ENCODE measurements at places on chromosomes 11 and 22.
A peak's percentile ranks its signal among the peaks of the same experiment; 100 is the strongest.

DNA sequence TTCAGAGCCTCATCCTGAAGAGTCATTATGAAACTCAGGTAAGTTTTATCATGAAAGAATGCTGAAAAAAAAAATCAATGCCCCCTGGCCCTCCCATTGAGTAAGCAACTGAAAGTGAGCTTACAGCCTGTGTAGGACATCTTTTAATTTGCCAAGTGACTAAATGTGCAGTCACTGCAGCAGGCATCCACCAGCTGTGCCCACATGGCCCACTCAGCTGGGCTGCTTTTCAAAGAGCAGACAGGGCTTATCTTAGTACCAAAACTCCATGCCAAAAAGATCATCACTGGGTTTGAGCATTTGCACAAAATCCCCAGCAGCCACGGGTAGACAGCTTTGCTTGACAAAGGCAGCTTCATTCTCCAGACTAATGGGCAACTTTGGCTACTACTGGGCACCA, 709.7 kb downstream of the NTM start:
- DNase-seq: no peak

- no peak for DNase-seq
These were observed 5.8 kb downstream of the UBASH3B start for GRCh38 chr11:122661182-122661945.

DNA sequence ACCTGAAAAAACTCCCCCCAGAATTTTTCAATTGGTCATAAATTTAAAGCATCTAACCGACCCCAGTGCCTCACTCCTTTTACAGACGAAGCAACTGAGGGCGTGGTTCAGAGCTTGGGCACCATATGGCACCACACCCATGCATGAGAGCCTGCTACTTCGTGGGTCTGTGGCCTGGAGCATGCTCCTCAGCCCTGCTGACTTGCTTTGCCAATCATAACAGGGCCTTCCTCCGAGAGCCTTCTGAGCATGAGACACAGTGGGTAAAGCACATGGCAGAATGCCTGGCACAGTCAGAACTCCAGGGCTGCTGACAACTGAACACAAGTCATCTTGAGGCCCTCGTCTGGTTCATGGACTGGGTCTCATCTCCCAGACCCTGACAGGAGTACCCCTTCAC, 33.3 kb downstream of the HIRA start:
- DNase-seq: no peak

DNA sequence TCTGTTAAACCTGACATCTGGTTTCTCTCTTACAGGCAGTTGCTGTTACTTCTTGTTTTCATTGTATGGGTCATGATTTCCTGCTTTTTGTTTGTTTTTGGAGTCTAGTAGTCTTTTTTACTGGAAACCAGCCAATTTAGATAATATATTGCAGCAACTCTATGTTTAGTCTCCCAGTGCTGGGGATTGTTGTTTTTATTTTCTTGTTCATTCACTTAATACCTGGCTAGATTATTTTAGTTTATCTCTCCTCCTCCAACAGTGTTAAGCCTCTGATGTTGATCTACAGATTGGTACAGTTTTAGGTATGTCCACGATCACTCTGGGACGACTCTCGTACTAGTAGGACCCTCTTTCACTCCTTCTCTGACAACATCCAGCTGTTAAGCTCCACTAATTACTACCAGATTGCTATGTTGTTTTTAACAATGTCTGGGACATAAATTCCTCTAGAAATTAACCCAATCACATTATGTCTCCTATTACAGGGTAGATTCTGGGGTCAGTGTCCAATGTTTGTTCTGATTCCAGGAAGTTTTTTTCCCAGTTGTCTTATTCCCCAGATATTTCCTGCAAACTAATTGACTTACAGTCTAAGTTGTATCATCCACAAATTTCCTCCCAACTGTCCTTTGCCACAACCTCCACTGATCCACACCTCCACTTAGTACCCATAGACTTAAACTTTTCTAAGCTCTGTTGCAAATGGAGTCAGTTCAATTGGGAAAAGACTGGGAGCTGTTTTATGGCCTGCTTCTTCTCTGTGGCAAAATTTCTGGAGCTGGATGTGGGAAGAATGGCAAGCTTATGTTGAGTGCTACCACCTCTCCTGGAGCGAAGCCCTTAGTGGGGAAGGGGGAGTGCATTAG, 1280.6 kb upstream of the CNTN5 start:
- no peak for DNase-seq

DNA sequence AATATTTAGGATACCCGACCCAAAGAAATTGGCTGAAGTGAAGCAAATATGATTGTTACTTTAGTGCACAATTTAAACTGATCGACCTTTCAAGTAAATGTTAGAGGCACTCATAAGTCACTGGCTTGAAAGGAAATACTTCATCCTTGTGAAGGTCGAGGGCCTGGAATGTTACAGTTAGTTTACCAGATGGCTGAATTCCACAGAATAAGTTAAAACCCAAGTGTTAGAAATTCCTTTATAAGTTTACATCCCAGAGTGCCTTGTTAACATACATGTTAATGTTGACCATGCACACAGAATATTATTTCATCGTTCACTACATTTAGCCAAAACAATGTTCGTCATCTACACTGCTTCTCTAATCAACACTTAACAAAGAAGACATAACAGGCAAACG, 235.5 kb upstream of the ANO3 start:
- DNase-seq: no peak

GRCh38 chr11:108221371-108221770, 1.1 kb downstream of the NPAT start:
- no peak for DNase-seq

DNA sequence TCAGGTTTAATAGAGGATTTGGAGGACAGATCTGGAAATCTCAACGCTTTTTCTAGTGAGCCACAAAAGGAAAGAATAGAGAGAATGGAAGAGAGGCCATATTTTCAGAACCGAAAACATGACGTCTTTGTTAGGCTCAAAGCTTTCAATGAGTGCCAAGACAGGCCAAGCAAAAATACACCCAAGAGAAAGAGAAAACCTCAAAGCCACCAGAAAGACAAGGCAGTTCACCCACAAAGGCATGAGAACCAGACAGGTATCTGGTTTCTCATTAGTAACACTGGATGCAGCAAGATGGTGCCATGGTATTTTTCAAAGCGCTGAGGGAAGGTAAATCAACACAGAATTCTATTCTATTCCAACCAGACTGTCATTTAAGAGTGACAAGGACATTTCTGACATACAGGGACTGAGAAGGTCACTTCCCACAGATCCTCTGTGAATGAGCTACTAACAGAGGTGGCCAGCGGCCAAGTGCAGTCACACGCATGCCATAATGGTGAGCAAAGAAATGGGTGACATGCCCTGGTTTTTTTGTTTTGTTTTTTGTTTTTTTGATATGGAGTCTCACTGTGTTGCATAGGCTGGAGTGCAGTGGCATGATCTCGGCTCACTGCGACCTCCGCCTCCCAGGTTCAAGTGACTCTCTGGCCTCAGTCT, 41.9 kb downstream of the TOLLIP start:
- DNase-seq: no peak

DNA sequence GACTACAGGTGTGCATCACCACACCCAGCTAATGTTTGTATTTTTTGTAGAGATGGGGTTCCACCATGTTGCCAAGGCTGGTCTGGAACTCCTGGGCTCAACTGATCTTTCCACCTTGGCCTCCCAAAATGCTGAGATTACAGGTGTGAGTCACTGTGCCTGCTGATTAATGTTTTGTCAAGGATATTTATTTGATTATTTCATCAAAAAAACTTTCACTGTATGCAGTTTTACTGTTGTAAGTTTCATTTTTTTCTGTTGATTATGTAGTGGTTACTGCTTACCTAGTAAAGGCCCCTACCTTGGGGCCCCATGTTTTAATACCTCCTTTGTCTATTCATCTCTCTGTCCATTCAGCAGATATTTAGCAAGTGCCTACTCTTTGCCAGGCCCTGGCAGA, 16.7 kb upstream of the FAM168A start:
- no peak for DNase-seq

DNA sequence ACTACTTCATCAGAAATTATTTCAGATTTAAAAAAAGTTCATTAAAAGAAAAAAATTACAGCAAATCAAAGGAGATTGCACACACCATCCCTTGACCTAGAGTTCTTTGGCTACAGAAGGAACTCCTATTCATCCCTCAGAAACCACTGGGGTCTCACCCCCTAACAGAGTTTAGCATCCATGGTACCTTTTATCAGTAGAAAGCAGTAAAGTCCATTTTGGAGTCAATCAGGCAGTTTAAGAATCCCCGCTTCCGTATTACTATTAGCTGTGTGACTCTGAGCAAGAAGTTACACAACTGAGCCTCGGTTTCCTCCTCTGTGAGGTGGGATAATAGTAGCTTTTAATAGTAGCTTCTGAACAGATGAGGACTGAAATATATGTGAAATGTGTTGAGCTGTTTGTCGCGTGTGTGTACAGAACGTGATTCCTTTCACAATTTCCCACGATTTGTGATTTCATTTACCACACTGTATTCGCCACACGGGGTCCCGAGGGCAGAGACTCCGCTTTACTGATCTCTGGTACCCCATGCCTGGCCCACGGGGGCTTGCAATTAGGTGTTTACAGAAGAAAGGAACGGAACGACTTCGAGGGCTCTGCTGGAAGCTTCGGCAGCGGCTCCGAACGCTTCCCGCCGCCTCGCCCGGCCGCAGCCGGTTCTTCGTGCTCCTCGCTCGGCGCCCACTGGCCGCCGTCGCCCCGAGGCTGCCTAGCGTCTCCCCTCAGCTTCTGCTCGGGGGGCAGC, 72.5 kb upstream of the ZBED5 start:
- peak; percentile 51 for DNase-seq

DNA sequence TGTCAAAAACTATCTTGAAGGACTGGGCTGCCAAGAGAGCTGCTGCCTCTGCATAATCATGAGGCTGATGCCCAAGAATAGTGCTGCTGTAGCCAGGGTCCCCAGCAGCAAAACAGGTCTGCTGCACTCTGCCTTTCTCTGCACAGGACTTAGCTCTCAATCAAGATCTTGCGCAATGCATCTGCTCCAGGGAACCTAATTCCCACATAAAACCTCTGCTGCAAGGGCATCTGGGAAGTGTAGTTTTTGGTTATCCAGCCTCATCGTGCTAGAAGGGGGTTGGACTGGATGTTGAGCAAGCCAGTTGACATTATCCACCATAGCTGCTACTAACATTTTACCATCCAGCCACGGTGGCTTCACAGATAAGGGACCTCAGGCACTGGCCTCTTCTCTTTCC, 192.7 kb downstream of the C11orf91 start:
- DNase-seq: peak; percentile 8

DNA sequence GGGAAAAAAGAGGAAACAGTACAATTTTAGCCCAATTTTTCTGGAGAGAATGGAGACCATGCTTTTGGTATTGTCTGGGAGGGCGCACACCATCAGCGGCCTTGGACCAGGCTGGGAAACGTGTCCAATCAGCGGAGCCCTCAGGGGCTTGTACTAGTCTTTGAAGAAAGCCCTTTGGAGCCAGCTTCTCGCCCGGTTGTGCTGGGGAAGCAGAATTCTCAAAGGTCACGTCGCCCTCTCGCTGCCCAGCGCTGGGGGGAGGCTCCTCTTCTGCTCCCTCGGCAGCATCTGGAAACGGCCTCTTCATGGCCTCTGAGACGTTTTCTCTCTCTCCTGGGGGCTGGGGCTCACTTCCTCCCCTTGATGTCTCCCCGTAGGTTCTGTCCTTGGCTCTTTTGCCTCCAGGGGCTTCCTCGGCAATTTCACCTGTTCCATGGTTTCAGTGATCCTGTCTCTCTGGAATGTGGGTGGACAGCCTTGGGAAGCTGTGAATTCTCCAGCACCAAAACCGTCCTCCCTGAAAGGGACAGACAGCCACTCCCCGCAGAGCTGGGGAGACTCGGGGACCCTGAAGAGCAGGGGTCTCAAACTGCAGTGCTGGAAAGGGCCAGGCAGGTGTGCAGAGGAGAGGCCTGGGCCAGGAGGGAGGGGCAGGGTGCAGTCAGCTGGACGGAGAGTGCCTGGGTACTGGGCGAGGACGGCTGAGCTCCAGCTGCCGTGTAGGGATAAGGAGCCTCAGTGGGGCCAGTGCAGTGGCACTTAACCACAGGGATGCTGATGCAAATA, 80.2 kb downstream of the RPS6KA4 start:
- DNase-seq: no peak

DNA sequence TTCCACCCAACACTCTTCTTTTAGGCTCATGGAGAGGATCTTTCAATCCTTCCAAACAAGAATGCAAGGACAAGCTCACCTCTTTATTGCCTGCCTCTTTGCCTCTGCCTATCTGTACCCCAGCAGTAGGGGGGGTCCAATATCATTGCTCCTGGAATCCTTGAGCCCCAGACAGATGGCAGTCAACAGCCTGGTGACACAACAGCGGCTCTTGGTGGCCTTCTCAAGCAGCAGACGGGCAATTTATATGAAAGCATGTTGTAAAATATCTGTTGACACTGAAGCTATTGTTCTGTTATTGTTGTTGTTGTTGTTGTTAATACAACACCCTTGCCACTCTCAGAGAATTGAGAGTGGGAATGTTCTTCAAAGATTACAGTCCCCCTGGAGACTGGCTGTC, 480.0 kb upstream of the CADM1 start:
- no peak for DNase-seq

DNA sequence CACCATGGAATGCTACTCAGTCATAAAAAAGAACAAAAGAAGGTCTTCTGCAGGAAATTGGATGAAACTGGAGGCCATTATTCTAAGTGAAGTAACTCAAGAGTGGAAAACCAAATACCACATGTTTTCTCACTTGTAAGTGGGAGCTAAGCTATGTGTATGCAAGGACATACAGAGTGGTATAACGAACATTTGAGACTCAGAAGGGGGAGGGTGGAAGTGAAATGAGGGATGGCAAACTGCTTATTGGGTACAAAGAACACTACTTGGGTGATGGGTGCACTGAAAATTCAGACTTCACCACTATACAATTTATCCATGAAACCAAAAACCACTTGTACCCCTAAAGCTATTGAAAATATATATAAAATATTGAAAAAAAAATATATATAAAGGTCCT, 13.4 kb upstream of the CAT start:
- no peak for DNase-seq

- DNase-seq: peak; percentile 81
These were observed at the start of gene CDC42BPG for GRCh38 chr11:64844330-64845128. Gene CDC42BPG (minus strand): TSS chr11:64844653. CDS start chr11:64844569, 84 bp downstream.

- DNase-seq: no peak
These were observed 15.4 kb upstream of the DDX6 start for GRCh38 chr11:118806400-118806799.

DNA sequence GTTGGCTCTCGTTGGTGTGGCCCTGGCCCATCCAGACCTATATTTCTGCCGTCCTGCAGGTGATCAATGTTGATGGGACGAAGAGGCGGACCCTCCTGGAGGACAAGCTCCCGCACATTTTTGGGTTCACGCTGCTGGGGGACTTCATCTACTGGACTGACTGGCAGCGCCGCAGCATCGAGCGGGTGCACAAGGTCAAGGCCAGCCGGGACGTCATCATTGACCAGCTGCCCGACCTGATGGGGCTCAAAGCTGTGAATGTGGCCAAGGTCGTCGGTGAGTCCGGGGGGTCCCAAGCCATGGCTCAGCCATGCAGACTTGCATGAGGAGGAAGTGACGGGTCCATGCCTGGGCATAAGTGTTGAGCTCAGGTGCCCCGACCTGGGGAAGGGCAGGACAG, 57.1 kb upstream of the PPP6R3 start:
- DNase-seq: no peak

Data from suppressor macrophage treated with lipopolysaccharide for 1 hour (primary cell).